ENCODE measurements at places on chromosomes 12 and 14.

GRCh38 chr14:54040846-54041245 is 84.2 kb upstream of the BMP4 start:
- DNase-seq, result no peak

DNA sequence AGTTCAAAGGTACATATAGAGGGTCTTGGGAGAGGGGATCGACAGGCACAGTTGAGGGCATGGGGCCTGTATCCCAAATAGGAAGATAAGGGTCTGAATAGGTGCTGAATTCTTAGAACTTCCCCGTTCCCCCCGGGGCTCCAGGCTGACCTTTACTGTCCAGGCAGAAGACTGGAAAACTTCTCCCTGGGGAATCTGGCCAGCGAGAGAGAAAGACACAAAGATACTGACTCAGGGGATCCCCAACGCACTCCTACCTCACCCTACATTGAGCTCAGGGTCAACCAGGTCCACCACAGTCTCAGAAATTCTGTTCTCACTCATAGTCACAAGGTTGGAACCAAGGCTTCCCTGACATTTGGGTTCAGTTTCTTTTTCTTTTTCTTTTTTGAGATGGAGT is 46.2 kb downstream of the ACACB start:
- no peak for DNase-seq

GRCh38 chr14:104553166-104554087 is 26.1 kb upstream of the C14orf180 start:
- no peak for DNase-seq

GRCh38 chr12:107304588-107305532 is 211.5 kb upstream of the CRY1 start:
- no peak for DNase-seq

DNA sequence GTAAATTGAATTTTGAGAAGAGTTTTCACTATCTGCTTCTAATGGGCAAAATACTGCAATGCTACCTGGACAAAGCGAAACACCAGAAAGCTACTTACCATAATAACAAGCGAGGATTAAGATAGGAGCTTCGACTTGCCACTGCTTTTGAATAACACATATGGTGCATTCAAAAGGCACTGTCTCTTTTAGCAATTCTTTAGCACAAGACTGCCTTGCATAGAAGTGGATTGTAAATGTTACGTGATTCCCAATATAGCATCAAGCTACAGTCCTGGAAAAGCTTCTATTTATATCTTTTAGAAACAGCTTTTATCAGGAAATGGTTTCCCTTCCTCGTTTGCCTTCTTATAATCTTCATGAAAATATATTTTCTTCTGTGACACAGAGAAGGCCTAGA is 258.7 kb upstream of the PDE3A start:
- no peak for DNase-seq

GRCh38 chr12:111643427-111643826 is 42.3 kb downstream of the BRAP start:
- no peak for DNase-seq

DNA sequence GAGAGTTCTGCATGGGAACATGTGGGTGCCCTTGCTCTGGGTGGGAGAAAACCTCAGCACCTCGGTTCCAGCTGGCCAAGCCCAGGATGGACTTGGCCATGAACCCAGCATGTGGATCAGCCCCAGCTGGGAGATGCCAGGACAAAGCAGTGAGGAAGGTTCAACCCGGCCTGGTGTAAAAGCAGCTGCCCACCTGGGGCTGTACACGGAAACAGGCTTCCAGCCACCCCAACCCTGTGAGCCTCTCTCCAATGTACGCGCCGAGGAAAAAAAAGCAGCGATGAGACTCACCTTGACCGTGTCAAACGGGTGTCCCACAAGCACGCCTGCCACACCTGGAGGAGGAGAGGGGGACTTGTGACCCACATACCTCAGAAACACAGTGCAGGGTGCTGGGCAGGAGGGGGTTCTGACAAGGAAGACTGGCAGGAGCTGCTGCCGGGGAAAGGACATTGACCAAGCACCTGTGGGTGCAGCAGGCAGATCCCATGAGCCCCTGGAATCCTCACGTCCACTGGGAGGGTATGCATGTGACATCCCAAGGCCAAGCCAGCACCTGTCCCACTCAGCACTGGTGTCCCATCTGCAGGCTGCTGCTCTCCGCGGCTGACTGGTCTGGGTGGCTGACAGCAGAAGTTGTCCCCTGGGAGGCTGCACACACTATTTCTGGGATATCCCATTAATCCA is 7.5 kb downstream of the SLC25A29 start:
- no peak for DNase-seq

DNA sequence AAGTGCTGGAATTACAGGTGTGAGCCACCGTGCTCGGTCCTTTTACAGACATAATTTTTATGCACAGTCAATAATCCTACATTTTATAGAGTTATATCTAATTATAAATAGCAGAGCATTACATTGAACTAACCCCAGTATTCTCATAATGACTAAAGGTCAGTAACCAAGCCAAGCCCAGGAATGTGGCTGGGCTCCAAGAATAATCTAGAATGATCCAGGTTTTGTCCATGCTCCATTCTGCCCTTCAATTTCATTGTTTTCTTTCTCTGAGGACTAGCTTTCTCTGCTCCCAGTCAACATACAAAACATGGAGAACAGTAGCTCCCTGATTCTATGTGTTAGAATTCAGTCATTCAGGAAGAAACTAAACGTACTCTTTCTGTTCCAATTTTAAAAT is 92.1 kb upstream of the KRR1 start:
- DNase-seq, result no peak

DNA sequence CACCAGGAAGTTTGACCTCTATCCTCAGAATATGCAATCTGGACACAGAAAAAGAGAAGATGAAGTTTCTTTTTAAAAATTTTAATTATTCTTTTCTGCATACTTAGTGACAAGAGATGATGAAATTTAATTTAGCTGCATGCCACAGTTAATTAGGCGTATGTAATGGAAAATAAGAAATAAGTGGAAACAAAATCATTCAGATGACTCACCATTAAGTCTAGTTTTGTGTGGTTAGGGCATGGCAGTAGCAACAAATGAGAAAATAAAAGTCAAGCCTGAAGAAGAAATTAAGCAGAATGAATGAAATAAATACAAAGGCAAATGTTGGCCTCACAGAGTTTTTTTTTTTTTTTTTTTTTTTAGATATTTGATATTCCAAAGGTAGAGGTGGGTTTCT is 30.9 kb upstream of the KLRD1 start:
- no peak for DNase-seq

DNA sequence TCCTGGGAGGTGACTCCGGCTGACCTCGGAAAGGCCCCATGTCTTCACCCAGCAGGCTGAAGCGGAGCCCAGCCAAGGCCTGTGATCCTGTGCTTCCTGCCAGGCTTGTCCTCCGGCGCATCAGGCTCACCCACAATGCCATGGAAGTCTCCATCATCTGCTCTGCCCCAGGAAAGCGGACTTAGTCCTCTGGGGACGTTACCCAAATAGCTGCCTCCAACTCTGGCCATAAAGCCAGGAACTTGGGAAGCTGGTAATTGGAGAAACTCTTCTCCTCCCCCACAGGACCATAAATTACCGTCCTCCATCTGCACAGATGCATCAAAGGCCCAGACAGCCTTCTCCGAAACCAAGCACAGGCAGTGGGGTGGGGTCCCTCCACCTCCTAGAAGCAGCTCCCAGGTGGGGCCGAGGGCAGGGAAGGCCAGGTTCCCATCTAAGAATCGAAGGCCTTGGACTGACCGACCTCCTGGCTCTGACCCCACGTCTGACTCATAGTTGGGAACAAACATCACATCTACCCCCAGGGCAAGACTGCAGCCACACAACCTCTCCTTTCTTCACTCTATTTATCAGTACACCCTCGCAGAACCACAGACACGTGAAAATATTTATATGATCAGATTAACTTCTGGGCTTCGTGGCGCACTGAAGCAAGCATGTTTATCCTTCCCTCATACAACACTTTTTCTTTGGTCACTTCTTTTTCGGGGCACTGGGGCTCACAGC is 56.4 kb downstream of the PITPNM2 start:
- no peak for DNase-seq

DNA sequence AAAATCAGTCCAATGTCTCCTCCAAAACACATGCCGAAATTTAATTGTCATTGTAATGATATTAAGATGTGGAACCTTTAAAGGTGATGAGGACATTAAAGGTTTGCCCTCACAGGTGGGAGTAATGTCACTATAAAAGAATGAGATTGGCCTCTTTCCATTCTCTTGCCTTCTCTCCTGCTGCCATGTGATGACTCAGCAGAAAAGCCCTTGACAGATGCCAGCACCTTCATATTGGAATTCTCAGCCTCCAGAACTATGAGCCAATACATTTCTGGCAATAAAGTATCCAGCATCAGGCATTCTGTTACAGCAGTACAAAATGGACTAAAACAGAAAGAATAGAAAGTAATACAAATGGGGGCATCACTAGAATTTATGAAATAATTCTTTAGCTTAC is 609.7 kb downstream of the SLC16A7 start:
- DNase-seq, result no peak

GRCh38 chr14:92675976-92676375 is 72.5 kb downstream of the LGMN start:
- no peak for DNase-seq

All from activated CD4-positive, alpha-beta T cell treated with anti-CD3 and anti-CD28 coated beads, Interleukin-2, amount 50 U/mL, for 24 hours (primary cell).